Heart left ventricle (tissue), 16 donors: ENCODE measurements at places on chromosomes 5 and 9.

- no peak for DNase-seq
Observed at GRCh38 chr5:141597814-141598213, 21.0 kb downstream of the DIAPH1 start.

GRCh38 chr9:1966725-1967366 is 48.3 kb upstream of the SMARCA2 start:
- DNase-seq, result no peak

GRCh38 chr9:68763104-68763503 is 58.1 kb downstream of the PIP5K1B start:
- no peak for DNase-seq

DNA sequence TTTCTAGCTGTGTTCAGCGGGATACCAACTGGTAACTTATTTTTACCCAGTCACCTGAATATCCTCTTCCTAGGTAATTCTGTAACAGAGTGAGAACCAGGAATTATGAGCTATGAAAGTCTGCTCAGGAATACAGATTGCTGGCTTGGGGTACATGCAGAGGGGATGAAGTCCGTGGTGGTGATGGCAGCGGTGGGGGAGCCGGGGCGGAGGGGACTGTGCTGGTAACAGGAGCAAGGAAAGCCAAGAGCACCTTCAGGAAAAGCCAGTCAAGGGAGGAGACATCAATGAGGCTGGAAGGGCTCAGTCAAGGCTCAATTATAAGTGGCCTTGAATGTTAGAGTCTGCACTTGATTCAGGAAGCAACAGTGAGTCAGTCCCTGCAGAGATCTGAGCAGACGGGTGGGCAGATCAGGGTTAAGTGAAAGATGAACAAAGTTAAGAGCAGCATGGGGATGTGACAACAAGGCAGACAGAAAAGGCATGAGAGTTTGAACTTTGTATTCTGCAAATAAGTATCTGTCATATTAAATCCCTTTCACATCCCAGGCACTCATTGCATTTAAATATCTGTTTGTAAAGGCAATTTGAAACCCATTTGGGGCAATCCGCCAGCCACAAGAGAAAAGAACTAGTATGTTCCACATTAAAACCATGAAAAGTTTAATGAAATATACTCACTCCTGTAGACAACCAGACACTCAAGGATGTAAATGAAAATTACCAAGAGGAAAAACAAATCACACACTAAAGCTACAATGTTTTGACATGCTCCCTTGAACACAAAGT is 101.2 kb downstream of the TTC39B start:
- no peak for DNase-seq

- no peak for DNase-seq
Observed at GRCh38 chr5:60177596-60177995, 284.1 kb upstream of the PDE4D start.
